ENCODE measurements at places on chromosomes 11 and 22.

DNA sequence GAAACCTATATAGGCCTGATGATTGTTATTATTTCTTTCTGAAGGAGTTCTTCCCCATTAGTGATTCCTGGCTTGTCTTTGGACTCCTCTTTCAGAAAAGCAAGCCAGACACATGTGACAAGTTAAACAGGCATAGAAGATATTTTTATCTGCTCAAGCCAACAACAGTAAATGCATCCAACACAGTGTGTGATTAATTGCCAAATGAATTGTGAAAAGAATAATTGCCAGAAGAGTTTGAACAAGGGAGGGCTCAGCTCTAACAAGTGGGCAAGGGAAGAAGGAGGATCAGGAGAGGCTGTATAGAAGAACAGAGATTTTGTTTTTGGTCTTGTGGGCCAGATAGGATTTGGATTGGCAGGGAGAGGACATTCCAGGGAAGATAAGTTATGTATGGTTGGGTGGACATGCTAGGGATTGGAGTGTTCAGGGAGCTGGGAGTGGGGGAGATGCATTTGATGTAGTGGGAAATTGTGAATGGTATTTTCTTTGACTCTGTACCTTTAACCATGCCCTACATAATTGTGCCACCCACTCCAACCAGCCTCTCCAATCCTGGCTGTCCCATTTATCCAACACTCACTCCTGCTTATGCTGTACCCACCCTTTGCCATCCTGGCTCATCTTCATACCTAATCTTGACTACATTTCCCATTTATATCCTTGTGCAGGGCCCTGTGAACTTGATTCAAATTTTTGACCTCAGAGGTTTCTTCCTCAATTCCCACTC is 172.8 kb downstream of the RRAS2 start:
- no peak for DNase-seq

- DNase-seq: no peak
Observed at GRCh38 chr11:103582351-103582909, 454.0 kb upstream of the DDI1 start.

DNA sequence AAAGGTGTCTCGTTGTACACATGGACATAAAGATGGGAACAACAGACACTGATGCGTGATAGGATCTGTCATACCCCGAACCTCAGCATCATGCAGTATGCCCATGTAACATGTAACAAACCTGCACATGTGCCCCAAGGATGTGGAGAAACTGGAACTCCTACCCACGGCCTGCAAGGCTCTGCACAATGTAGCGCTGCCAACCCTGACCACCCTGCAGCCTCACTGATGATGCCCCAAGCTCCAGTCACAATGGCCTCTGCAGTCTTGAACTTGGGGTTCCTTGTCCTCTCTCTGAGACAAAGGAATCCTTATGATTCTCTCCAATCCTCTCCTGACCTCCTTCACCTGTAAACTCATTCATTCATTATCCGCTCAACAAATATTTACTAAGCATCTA is 14.2 kb downstream of the LMO1 start:
- DNase-seq: no peak

DNA sequence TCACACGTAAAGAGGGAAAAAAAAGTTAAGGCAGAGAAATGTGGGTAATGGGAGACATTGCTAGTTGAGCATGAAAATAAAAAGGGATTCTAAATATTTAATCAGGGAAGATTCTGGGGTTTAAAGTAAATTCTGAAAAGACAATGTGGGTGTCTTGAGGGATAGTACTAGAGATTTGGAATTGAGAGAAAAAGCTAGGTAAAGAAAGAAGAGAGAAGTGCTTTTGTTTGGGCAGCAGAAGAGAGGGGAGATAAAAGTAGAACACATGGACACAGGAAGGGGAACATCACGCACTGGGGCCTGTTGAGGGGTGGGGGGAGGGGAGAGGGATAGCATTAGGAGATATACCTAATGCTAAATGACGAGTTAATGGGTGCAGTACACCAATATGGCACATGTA is 3.5 kb upstream of the YPEL4 start:
- DNase-seq: no peak

DNA sequence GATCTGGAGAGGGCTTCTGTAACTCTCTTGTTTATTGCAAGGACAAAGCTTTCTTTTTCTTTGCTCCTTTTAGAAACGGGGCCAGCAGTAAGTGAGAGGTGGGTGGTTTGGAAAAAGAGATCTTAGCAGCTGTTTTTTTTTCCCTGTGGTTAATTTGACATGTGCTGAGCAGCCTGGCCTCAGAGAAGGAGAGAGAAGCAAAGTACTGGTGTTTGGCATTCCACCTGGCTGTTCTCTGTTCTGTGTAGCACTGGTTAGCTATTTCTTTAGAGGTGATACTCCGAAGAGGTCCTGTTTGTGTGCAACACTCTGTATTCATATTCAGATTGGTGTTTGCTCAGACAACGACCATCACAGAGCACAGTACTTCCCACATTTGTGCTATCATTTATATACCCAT is 80.8 kb upstream of the SORL1-AS1 start:
- DNase-seq: no peak

DNA sequence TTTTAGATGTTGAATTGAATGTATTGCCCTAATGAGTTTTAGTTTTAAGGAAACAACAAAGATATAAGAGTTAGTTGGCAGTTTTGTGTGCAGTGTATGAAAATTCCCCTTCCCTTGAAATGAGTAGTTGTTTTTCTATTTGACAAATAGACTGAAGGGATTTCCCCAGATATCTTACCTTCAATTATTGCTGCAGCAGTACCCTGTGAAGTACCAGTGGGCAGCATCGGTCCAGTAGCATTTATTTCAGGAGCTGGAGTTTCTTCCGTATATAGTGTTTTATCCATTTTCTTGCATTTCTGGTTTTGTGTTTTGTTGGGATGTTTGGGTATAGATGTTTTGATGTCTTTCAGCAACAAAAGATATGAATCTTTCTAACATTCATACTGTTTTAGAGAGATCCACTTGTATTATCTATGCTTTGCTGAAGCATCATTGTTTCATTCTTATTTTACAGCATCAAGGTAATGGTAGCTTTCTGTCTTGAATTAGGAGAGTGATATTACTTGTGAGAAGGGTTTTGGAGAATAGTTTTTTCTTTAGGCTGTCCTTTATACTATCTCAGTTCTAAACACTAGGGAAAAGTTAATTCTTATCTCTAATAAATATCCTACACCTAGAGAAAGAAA is 7.4 kb downstream of the KMT2A start:
- no peak for DNase-seq

- DNase-seq: peak; percentile 4
Observed at GRCh38 chr11:78465169-78465942, 47.7 kb upstream of the GAB2 start.

GRCh38 chr22:42719133-42719532 is 1.5 kb downstream of the A4GALT start:
- no peak for DNase-seq

DNA sequence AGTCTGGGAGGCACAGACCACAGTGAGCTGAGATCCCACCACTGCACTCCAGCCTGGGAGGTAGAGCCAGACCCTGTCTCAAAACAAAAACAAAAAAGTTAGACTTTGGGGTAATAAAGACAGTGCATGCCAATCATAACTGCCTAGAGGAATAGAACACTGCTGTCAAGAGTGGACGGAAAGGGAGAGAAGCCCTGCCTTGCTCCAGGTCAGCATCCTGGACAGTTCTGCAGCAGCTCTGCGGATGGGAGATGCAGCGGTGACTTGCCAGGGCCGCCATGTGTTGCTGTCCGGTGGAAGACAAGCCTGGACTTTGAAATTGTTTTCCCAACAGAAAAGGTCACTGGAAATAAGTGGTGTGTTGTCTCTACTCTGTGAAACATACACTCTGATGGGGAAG is 618.2 kb downstream of the TBC1D22A start:
- DNase-seq: no peak

- DNase-seq: no peak
Observed at GRCh38 chr22:25182131-25183110, 17.2 kb upstream of the CRYBB3 start.

GRCh38 chr11:130999086-130999485 is 82.8 kb upstream of the SNX19 start:
- DNase-seq: no peak

DNA sequence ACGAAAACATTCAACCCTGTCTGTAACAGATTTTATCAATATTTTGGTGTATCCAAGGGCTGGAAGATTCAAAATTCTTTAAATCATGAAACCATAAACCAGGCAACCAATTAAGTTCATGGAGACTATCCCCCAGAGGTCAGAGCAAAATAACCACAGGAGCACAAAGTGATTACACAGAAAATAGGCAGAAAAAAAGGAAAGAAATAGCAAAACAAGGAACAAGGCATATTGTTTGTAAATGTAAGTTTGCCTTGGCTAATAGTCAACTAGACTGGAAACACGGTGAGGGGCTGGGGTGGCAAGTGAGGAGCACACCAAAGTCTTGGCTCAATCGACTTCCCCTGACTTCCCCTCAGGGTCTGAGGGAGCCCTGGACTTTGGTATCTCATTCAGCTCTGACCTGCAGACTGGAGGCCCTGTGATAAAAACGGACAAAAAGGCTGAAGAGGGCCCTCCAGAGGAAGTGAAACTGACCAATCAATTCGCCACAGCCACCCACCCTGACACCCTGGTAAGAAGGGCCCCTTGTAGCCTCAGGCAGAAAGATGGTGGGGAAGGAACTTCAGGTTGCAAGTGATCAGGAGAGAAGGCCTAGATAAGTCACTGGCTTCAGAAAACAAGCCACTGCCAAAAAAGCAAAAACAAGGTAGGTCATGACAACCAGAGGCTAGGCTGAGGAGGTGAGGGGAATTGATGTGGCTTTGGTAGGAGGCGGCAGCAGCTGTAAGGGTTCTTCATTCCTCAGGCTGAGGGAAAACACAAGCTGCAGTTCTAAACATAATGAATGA is 1.8 kb downstream of the SIK3 start:
- DNase-seq: no peak

DNA sequence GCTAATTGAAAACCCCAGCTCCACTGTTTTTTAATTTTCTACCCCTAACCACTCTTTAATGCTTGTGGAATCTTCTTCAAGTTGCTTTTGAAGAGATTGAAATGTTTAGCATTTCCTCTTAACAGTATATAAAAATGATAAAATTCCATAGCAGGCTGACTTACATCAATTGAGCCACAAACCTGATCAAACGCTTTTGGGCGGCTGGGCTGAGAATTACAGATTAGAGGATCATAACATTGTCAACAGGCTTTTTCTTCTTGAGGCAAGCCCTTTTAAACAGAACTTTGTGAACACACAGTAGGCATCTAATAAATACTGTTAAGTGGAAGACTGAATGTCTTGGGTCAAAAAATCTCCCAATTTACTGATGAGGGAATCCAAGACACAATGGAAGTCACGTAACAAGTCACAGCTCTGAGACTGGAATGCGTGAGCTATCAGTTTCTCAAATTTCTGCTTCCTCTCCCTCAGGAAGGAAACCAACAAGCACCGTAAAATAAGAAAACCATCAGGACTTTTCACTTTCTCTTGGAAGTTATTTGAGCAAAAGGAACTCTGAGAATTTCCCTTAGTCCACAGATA is 50.0 kb upstream of the CCDC89 start:
- DNase-seq: no peak

DNA sequence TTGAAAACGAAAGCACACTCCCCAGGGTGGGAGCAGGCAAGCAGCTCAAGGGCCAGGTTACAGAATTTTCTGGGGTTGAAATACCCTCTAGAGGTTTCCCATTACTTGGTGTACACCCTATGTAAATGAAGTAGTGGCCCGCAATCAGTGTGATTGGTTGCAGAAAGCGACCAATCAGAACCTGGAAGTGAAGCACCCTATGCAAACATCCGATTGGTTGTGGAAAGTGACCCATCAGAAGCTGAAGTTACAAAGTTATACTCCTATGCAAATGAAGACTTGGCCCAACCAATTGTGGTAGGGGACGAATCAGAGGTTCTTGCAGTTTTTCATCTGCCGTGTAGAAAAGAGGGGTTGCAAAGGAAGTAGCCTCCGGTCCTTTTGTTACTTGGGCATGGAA is 19.2 kb downstream of the PRR5 start:
- DNase-seq: no peak

DNA sequence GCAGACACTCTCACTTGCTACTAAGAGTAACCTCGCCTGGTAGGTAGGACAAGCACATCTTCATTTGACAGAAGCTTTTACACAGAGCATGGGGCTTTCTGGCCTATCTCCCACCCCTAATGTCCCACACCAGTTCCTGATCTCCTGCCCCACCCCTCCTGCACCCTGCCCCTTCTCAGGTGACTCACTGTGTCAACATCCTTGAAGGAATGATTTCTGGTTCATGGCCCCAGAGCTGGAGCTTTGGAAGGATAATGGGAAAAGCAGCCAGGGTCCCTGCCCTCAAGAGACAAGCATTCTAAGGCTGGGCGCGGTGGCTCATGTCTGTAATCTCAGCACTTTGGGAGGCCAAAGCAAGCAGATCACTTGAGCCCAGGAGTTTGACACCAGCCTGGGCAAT is 47.2 kb downstream of the LRFN4 start:
- no peak for DNase-seq

- DNase-seq: no peak
Observed at GRCh38 chr11:2361565-2361964, 15.5 kb upstream of the CD81 start.

DNA sequence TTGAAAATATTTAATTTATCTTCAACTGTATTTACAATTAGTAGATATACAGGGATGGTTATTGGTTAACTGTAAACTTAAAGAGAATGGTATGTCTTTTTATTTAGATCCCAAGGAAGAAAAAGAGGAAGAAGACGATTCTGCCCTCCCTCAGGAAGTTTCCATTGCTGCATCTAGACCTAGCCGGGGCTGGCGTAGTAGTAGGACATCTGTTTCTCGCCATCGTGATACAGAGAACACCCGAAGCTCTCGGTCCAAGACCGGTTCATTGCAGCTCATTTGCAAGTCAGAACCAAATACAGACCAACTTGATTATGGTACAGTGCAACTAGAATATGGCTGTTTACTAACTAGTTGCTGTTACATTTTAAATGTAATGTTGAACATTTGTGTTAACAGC is 12.7 kb upstream of the CNTF start:
- DNase-seq: no peak

GRCh38 chr11:95500466-95500865 is 269.5 kb upstream of the SESN3 start:
- DNase-seq: no peak

DNA sequence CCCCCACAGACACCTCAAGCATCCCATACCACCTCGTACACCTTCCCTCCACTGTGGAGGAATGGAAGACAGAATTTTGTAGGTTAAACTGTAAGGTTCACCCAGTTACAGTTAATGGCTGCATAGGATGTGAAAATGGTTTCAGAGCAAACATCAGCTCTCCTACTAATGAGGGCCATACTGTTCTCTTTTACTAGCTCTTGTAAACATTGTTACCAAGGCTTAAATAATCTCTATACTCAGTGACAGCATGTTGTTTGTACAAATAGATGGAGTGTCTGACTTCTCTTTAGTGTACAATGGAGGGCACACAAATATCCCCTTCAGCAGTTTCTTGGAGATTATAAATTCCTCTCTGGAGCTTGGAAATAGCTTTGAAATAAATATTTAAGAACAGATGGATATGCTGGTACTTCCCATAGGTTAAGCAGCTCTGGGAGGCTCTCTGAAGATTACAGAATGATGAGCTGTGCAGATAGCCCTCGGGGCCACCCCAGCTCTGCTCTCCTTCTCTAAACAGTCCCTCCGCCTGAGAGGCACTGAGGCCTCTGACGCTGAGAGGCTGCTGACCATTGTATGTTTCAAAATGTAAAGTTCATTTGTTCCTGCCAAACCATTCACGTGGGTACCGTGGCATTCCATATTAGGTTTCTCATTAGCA is 25.7 kb downstream of the TTC12 start:
- no peak for DNase-seq

- DNase-seq: no peak
Observed at GRCh38 chr11:69645801-69646492, 5.0 kb downstream of the CCND1 start.

Data from stimulated activated CD8-positive, alpha-beta memory T cell treated with anti-CD3 and anti-CD28 coated beads, Interleukin-7, amount 100 ng/mL, for 24 hours (primary cell).